GM12878 (cell line): ENCODE measurements at places on chromosomes 1 and 21. TPM values are rescaled to one million over a fixed set of nuclear protein-coding genes. Genes with fewer than 3 reads are reported as not detected.

LBR gene
- 121 and 122 TPM in 2 replicates for total RNA-seq

ZBTB48 gene
- total RNA-seq: 23.6 and 27.8 TPM in 2 replicates

CLDN14 gene
- total RNA-seq: 9.6 and 11.2 TPM in 2 replicates

SMIM34 gene
- total RNA-seq: not detected in 2 replicates

PDE9A gene
- total RNA-seq: 0.28 TPM in 1 of 2 replicates, not detected in the other

CFHR5 gene
- total RNA-seq: not detected in 2 replicates

CAMK1G gene
- total RNA-seq: not detected in 2 replicates

TMEM50A gene
- total RNA-seq: 69.6 and 74.5 TPM in 2 replicates

CAPN2 gene
- total RNA-seq: 17.9 and 18.9 TPM in 2 replicates

PGBD5 gene
- 0.03 TPM in 1 of 2 replicates, not detected in the other for total RNA-seq

ATP8B2 gene
- 37.1 and 39.7 TPM in 2 replicates for total RNA-seq

GFI1 gene
- total RNA-seq: 12.4 and 13.0 TPM in 2 replicates

OLIG1 gene
- total RNA-seq: not detected in 2 replicates

DNA sequence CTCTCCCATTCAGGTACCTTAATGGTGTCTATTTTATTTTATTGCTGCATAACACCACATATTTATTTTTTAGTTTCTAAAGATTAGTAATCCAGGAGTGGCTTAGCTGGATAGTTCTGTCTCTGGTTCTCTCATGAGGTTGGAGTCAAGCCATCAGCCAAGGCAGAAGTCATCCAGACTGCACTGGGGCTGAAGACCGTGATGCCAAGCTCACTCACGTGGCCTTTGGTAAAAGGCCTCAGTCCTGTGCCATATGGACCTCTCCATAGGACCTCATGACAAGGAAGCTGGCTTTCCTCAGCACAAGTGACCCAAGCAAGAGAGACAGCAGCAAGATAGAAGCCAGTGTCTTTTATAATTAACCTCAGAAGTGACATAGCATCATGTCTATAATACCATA, 23.0 kb upstream of the DDR2 start:
- no peak for DNase-seq

DNA sequence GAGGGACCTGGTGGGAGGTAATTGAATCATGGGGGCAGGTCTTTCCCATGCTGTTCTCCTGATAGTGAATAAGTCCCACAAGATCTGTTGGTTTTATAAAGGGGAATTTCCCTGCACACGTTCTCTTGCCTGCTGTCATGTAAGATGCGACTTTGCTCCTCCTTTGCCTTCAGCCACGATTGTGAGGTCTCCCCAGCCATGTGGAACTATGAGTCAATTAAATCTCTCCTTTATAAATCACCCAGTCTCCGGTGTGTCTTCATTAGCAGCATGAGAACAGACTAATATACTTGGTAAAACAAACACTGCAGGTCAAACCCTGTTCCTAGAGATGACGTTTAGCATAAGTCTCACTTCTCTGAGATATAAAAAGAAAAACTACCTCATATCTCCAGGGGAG, 148.3 kb downstream of the MATN1 start:
- no peak for DNase-seq

DNA sequence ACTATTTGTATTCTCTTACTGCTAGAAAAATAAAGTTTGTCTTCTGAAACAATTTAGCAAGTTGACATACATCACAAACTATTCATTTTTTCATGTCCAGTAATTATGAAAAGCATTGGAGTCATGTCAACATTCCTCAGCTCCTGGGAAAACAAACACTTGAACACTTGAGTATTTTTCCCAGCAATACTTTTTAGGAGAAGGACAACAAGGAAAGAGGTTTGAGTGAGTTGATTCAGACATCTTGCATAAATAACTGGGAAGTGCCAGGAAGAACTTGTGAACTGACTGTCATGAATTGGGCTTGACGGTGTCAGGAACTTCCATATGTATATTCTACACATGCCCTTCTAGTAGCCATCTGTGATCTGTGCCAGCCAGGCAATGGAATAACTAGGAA, 195.6 kb downstream of the HMCN1 start:
- DNase-seq: no peak

GRCh38 chr21:44337941-44338895, 972 bp downstream of the CFAP410 start:
- no peak for DNase-seq

- DNase-seq: no peak
Observed at GRCh38 chr1:225944951-225945350, 3.9 kb upstream of the LEFTY2 start.

DNA sequence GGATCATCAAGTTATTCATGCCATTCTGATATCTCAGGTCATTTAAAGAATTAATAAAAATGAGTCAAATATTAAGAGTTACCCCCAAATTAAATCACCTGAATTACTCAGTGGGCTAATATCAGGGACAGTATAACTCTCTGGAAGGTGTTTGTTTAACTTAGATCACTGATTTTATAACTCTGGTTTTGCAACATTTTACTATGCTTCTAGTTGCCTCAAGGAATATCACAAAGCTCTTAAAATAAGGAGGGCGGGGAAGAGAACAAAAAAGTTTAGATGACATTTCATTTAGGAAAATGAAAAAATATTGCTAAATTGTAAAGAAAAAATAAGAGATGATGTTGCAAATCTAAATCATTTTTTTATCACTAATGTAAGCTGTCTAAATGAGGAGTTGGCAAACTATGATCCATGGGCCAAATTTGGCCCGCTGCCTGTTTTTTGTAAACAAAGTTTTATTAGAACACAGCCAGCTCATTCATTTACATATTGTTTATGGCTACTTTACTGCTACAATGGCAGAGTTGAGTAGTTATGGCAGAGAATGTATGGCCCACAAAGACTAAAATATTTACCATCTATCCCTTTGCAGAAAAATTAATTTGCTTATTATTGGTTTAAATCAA, 31.9 kb upstream of the SLC19A2 start:
- no peak for DNase-seq

- no peak for DNase-seq
Observed at GRCh38 chr1:151594143-151594625, 17.7 kb upstream of the SNX27 start.

GRCh38 chr1:174789399-174789798, 210.3 kb upstream of the CACYBP start:
- peak; percentile 50 for DNase-seq

GRCh38 chr1:108154314-108154713, 45.8 kb downstream of the SLC25A24 start:
- DNase-seq: no peak

- DNase-seq: no peak
Observed at GRCh38 chr1:107678993-107679392, 286.0 kb downstream of the VAV3 start.

DNA sequence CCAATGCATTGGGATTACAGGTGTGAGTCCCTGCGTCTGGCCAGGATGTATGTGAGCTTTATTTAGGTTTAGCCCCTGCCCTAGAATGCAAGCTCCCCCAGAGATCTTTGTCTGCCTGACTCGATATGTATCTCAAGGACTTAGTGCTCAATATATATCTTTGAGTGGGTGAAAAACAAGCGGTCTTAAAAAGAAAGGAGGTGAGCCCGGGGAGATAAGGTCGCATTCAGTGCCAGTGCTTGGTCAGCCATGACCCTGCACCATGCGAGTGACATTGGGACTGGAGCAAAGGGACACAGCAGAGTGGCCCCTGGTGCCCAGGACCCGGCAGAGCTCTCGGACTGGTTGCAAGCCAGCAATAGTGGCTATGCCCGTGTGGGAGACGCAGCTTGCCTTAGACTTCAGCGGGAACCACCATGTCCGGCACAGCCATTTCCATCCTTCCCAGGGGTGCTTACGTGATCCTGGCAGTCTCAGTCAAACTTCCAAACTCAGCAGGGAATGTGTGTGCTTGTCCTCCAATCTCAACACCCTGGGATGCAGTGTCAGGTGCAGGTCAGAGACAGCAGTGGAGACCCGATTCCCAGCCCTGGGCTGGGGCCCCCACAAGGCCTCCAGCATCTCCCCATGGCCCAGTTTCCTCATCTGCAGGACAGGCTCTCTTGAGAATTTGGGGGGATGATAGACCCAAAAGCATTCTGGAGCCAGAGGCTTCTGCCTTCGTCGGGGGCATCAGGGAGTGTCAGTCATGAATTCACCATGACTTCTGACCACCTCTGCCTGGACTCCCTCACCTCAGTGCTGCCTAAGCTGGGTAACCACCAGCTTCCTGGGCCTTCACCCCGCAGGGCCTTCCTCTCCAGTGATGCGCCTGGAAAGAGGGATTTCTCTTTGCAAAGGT, 1.8 kb downstream of the MX2 start:
- no peak for DNase-seq

DNA sequence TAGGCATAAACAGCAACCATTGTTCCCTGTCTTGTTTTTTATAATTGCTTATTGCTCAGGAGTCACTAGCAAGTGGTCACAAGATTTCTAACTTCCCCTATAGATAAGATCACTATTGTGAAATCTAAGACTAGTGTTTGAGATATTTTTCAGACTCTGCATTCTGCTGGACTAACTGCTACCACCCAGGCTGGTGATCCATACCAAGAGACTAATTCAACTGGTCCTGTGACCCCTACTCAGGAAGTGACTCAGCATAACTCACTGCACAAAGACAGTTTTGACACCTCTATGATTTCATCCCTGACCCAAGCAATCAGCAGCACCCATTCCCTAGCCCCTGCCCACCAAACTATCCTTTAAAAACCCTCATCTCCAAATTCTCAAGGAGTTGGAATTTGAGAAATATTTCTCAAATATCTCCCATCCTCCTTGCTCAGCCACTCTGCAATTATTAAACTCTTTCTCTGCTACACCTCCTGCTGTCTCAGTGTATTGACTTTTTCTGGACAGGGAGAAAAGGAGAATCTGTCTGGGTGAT, 52.7 kb downstream of the TRIM33 start:
- no peak for DNase-seq

GRCh38 chr1:209057901-209058300, 525.6 kb upstream of the CAMK1G start:
- no peak for DNase-seq

GRCh38 chr1:181793831-181794230, 267.7 kb downstream of the ZNF648 start:
- DNase-seq: no peak

DNA sequence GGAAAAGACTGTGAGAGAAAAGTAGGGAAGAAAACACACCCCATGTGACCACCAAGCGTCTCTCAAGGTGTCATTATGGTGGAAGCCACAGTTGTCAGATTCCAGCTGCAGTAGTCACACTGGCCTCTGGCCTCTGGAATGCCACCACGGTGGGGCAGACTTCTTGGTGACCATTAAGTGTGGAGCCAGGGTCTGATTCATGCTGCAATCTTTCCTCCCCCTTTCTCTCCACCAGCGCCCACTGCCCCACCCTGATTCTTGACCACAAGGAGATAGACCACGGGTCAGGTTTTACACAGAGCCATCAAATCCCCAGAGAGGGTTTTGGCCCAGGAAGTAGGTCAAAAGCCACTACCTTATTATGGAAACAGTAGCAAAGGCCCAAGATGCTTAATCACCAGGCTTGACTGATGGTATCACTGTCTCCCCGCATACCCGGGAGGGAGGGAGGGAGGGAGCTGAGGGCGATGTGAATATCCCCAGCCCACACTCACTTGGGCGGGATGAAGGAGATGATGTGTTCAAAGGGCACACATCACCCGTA, 52.7 kb upstream of the GRHL3 start:
- no peak for DNase-seq

DNA sequence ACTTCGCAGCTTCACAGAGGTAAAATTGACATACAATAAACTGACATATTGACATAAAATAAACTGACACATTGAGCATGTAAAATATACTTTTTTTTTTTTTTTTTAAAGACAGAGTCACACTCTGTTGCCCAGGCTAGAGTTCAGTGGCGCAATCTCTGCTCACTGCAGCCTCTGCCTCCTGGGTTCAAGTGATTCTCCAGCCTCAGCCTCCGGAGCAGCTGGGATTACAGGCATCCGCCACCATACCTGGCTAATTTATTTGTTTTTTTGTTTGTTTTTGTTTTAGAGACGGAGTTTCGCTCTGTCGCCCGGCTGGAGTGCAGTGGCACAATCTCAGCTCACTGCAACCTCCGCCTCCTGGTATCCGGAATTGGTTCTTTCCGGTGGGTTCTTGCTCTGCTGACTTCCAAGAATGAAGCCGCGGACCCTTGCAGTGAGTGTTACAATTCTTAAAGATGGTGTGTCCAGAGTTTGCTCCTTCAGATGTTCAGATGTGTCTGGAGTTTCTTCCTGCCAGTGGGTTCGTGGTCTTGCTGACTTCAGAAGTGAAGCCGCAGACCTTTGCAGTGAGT, 48.4 kb upstream of the CLIC4 start:
- DNase-seq: no peak

DNA sequence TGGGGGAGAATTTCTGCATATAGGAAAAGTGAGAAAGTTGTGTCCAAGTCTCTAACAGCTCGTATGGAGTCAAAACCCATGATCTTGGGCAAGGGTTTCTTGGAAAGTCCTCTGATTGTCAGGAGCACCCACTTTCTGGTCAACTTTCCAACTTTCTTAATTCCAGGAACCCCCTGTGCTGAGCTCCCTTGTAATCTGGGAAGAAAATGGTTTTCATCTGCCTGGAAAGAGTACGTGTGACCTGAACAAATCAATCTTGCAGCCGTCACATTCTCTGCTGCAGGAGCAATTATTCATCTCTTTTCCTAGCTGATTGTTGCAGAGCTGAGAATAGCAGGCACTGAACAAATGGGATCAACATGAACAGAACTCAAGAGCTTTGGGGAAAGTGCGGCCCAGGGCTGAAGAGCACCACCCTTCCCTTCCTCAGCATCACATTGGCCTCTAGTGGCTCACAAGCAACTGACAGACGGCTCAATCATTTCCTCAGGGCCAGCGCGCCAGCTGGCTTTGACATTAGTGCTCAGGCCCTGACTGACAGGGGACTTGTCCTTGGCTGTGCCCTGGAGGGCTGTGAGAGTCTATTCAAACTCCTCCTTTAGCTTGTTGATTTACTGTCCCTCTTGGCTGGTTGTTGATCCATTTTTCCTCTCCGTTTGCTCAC, 295.2 kb downstream of the HLX start:
- DNase-seq: no peak

- DNase-seq: no peak
Observed at GRCh38 chr1:2875707-2876561, 74.4 kb upstream of the TTC34 start.

- DNase-seq: no peak
Observed at GRCh38 chr1:81867235-81867634, 66.5 kb downstream of the ADGRL2 start.

DNA sequence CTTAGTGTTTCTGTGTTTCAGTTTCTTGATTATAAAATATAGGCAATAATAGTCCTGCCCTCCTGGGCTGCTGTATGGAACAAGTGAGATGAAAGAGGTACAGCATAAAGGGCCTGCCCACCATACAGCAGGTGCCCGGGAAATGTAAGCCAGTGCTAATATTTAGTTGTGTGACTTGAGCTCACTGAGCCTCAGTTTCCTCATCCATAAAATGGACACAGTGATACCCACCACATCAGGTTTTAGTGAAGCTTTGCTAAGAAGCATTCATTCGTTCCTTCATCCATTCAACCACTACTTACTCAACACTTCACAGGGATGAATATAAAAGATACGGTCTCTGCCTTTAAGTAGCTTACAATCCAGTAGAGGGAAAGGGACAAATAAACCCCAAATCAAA, 19.9 kb downstream of the CNTN2 start:
- DNase-seq: no peak

- DNase-seq: no peak
Observed at GRCh38 chr21:41760411-41760810, 6.4 kb downstream of the RIPK4 start.
